ENCODE measurements at places on chromosomes 3 and 15.
A peak's percentile ranks its signal among the peaks of the same experiment; 100 is the strongest.

GRCh38 chr3:13548696-13549622, at the start of gene FBLN2:
Gene FBLN2, plus strand, starts transcription at chr3:13549125. Its CDS starts 21,231 bp downstream, at chr3:13570356.
- no peak for DNase-seq

DNA sequence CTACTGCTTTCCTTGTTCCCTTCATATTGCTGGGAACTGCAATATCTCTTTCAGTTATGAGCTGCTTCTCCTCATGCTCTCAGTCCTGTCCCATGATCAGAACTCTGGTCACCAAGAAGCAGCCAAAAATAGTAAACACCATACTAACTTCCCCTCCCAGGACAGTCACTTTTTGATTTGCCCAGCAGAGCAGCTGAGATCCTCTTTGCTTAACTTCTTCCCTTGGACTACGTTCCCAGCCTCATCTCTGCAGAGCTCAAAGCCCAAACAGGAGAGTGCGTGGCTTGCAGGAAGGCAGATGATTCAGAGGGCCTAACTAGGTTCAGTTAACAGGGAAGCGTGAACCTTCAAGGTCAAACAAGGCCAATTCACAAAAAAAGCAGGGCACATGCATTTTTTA, 153.2 kb downstream of the CTNNB1 start:
- DNase-seq, result no peak

- no peak for DNase-seq
These were observed 76.4 kb downstream of the AKAP13 start for GRCh38 chr15:85456798-85457197.

DNA sequence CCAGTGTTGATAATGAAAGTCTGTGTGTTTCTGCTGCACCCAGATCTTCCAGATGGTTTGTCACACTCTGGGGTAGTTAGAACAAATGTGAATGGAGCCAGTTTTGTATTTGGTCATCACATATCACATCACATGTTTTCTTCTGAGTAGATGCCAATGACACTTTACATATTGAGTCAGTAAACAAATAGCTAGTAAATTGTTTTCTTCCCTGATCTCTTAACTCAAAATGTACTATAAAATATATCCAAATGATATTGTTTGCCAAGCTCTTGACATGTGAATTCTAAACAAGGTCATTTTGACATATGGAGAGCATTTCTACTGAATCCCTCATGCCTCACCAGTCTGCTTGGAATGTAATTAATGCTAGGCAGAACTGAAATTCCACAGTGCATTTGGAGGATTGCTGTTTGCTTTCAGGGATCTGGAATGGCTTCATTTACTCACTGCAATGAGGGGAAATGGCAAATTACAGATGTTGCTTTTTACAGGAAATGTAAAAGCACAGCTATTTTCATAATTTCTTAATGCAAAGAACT, 45.0 kb downstream of the PDHB start:
- DNase-seq, result no peak

- DNase-seq, result no peak
These were observed 439.8 kb upstream of the IL12A start for GRCh38 chr3:159548675-159549335.

DNA sequence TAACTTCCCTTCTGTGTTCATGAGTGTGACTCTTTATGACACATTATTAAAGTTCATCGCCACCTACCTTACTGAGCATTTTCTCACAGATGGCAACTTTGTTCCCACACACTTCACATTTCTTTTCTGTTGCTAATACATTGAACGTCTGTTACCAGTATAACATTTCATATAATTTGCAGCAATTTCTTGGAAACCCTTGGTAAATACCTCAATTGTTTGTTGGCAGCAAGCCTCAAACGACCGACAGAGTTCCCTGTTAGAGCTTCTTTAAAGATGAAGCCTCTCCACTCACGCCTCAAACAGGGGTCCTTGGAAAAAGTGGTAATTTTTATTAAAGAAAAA, 3.2 kb upstream of the CHSY1 start:
- no peak for DNase-seq

- DNase-seq, result no peak
These were observed 64.2 kb downstream of the CD200R1L start for GRCh38 chr3:112782491-112782890.

DNA sequence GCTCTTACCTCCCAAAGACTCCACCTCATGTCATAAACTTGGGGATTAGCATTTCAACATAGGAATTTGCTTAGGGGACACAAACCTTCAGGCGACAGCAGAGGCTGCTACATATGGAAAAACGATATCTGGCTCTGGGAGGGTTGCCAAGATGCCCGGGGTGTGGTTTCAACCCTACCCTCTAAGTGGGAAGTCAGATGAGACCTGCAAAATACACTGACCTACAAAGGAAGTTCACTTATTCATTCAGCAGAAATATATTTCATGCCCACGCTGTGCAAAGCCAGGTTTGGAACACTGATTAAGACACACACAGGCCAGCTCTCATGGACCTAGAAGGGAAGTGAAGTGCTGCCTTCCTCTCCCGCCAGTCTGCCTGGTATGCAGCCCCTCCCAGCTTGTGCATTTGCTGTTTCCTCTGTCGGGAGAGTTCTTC, 239.3 kb downstream of the FEZF2 start:
- DNase-seq, result no peak

- no peak for DNase-seq
These were observed 8.8 kb upstream of the CPOX start for GRCh38 chr3:98602078-98602678.

DNA sequence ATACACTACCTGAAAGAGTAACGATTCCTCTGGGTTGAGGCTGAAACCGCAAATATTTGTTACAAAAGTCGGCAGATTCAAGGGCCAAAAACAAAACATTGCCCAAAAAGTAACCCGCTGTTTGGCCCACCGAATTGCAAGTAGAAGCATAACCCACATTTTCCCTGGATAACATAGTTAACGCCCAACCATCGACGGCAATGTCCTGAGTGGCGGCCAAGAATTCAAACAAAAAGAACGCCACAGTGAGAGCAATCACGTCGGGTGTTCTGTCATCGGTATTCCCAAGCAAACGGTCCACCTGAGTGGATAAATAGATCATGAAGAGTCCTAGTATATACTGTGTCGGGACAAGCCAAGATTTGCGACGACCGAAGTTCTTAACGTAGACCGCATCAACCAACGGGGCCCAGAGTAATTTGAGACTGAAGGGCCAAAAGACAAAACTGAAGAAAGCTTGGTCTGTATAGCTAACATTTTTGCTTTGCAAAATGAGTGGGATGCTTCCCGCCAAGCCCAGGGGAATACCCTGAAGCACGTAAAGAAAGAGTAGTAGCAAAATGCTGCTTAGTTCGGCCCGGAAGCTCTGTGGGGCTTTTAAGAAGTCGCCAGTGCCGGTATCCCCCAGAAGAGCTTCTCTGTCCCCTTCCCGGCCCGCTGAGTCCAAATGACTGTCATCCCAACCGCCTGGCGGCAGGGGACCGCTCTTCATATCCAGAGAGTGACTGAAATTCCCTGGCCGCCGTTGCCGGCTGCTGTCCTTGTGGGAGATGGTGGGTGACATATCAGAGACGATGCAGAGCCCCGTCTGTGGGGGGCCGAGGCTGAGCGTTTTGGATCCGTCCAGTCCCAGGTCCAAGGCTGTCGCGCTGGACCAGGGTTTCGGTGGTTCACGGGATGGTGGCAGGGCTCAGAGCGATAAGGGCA, 750 bp downstream of the SLC33A1 start:
- DNase-seq, result peak; percentile 13

GRCh38 chr3:194272221-194272620, 78.9 kb downstream of the CPN2 start:
- DNase-seq, result no peak

DNA sequence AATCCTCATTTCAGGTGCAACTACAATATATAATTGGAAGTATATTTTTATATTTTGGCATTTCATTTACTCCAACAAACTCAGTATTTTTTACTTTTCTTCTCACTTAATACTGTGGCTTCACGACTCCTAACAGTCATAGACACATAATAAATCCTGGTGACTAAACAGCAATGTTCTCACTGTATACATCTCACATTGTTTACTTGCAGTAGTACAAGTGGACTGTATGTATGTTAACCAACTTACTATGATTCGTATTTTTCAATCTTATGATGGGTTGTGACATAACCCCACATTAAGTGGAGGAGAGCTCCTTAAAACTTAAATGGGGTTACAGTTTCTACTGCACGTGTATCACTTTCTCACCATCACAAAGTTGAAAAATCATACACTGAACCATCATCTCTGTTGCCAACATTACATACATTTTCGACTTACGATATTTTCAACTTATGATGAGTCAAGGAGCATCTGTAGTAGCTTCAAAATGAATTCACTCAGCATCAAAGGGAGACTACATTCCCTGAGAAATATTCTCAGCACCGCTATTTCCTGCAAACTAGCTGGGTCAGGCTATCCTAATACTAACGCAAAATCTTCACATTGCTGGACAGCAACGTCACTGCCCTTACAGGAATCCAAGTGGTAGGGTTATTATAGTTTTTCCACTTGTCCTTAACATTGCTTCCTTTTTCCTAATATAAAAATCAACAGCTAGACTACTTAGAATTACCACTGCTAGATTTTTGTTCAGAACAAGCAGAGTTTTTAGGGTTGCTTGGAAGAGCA, 7.3 kb downstream of the ADAM10 start:
- DNase-seq, result no peak

- no peak for DNase-seq
These were observed 1.9 kb downstream of the LOXL1 start for GRCh38 chr15:73928241-73928579.

DNA sequence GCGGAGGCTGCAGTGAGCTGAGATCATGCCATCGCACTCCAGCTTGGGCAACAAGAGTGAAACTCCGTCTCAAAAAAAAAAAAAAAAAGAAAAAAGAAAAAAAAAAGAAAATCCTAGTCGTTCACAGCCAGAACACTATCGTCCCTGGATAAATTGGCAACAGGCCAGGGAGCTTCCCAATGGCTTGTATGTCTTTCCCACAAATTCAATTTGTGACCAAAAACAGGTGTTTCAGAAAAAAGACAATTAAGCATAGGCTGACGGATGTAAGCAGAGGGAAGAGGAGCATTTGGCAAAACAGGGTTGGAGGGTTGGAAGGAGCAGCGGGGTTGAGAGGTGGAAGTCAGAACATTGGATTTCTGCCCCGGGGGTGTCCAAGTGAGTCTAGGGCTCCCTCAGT, 8.5 kb downstream of the EPB42 start:
- DNase-seq, result no peak

GRCh38 chr3:151871639-151872468, 1.6 kb upstream of the SUCNR1 start:
- no peak for DNase-seq

DNA sequence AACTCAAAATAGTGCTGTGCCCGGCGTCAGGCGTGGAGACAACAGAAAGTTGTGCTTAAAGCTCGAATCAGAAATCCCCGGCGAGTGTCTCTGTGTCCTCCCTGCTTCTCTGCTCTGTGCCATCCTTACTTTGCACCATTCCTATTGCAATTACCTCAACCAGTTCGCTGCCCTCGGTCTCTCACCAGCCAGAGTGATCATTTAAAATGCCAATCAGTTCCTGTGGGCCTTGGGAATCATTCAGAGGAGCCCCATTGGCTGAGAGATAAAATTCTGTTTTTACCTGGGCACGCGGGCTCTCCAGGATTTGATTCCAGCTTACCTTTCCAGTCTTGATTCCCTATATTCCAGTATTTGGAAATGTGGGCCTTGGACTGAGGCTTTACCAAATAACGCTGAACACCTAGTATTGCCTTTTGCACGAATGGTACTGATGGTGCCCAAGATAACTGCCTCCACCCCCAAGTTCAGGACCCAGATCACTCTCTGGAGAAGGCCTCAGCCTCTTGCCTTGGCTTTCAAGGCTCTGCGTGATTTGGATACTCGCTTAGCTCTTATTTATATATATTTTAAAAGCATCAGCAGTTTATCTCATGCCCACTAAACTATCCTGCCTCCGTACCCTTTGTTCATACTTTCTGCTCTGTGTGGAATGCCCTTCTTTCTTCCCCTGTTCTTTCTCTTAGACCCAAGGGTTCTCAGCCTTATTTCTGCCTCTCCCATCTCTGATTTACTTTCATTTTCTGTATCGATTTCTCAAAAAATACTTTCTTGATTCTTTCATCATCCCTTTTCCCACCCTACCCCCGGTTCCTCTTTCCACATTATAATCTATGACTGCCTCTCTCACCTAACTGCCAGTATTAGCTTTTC, 863 bp downstream of the PSMA4 start:
- DNase-seq, result no peak

DNA sequence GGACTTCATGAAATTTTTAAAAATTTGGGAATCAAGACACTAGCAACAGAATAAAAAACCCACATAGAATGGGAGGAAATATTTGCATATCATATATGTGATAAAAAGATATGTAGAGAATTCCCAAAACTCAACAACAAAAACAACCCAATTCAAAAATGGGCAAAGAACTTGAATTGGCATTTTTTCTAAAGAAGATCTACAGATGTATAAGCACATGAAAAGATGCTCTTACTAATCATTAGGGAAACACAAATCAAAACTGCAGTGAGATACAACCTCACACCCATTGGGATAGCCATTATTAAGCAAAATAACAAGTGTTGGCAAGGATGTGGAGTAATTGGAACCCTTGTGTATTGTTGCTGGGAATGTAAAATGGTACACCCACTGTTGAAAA, 10.1 kb downstream of the LCTL start:
- DNase-seq, result no peak
